ENCODE measurements at places on chromosomes 2 and 18.

GRCh38 chr2:219609149-219609750 lies 11.6 kb downstream of the STK11IP start:
- no peak for DNase-seq

GRCh38 chr18:8231316-8231715 lies 377.9 kb upstream of the RAB12 start:
- no peak for DNase-seq

- DNase-seq: no peak
Observed at GRCh38 chr2:142840436-142840835, 37.0 kb upstream of the KYNU start.

DNA sequence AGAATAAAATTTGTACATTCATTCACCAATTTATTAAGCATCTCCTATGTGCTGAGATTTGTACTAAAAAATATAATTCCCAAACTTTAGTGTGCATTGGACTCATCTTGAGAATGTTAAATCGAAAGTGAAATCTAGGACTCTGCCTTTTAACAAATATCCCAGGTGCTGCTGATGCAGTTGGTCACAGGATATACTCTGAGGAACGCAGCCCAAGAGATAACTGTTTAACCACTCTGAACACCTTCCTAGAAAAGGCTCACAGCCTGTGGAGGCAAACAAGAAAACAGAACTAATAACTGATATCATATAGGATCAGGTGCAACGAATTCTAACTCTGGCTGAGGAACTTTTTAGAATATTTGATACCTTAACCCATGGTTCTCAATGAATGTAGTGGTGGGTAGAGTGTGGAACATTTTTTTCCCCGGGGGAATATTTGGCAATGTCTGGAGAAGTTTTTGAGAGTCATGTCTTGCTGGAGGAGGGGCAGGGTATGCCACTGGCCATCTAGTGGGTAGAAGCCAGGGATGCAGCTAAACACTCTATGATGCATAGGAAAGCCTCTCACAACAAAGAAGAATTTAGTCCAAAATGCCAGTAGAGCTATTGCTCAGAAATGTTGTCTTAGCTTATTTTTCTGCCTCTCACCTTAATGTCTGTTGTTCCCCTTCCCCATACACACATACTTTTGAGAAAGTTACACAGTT lies 96.5 kb downstream of the EHBP1 start:
- no peak for DNase-seq

DNA sequence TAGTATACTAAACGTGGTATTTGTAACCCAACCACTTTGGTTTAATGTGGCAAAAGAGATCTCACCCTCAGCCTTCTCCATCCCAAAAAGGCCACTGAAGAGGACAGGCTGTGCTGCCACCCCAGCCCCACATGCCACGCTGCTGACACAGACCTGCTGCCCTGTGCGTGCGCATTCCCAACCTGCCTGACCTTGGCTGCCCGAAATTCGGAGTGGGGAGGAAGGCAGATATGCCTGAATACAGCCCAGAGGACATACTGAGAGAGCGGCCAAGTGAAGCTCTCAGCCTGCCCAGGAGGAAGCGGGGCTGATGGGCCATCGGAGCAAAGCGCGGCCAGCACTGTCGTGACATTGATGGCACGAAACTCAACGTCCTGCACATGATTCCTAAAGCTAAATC lies 70.0 kb downstream of the HDAC4 start:
- DNase-seq: no peak

GRCh38 chr2:119929537-119929936 lies 83.3 kb upstream of the EPB41L5 start:
- no peak for DNase-seq

All from activated naive CD8-positive, alpha-beta T cell treated with anti-CD3 and anti-CD28 coated beads, Interleukin-2, amount 10 ng/mL, durations not matched to agents 7 days and 5 days (primary cell).